GM12878 (cell line): ENCODE measurements at places on chromosomes 7 and 10.

DNA sequence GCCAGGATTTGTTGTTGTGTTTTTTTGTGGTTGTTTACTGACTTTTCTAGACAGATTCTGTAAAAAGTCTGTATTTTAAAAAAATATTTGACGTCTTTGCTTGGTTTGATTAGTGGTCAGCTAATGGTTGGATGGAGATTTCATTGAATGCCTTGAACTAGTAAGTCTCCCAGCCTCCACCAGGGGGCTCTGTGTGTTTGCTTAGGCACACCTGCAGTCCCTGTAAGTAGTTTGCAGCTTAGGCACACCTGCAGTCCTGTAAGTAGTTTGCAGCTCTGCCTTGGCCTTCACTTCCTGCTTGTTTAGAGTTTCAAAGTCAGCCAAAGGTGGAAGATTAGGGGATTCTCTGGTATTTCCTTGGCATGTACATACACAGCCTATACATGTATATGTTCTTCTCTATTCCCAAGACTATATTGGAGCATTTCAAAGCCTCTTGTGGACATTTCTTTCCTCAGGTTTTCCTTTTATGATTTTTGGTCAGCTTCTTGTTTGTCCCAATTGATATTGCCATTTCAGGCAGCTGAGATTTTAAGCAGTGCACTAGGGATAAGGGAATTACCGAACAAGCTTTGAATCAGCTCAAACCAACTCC is 101.6 kb downstream of the CCSER2 start:
- H3K4me3 ChIP-seq: no peak overlapping the region
- no peak overlapping the region for H3K27ac ChIP-seq
- H3K36me3 ChIP-seq: no peaks in the 10 kb centered on the region
- no peaks in the 10 kb centered on the region for H3K27me3 ChIP-seq

GRCh38 chr7:26071622-26072456 is 80.2 kb upstream of the NFE2L3 start:
- no peak overlapping the region for H3K4me3 ChIP-seq
- no peak overlapping the region for H3K27ac ChIP-seq
- DNase-seq: no peak

- no peaks in the 10 kb centered on the region for H3K27me3 ChIP-seq
- no peak for DNase-seq
- H3K4me3 ChIP-seq: no peak overlapping the region
- no peaks in the 10 kb centered on the region for H3K36me3 ChIP-seq
Measured at GRCh38 chr7:155212301-155213015, 85.2 kb upstream of the INSIG1 start.

- H3K27me3 ChIP-seq: no peaks in the 10 kb centered on the region
- no peak overlapping the region for H3K27ac ChIP-seq
- peaks cover 19% of the 10 kb centered on the region for H3K4me1 ChIP-seq
- no peaks in the 10 kb centered on the region for H3K36me3 ChIP-seq
Measured at GRCh38 chr10:22365644-22366434, 20.5 kb downstream of the SPAG6 start.

- DNase-seq: no peak
- H3K4me1 ChIP-seq: no peaks in the 10 kb centered on the region
- H3K36me3 ChIP-seq: no peaks in the 10 kb centered on the region
Measured at GRCh38 chr7:14691597-14692203, 210.9 kb downstream of the DGKB start.

- no peak overlapping the region for H3K4me3 ChIP-seq
- H3K4me1 ChIP-seq: no peaks in the 10 kb centered on the region
- no peaks in the 10 kb centered on the region for H3K27me3 ChIP-seq
- DNase-seq: no peak
Measured at GRCh38 chr10:35416619-35417312, 80.5 kb downstream of the CCNY start.

DNA sequence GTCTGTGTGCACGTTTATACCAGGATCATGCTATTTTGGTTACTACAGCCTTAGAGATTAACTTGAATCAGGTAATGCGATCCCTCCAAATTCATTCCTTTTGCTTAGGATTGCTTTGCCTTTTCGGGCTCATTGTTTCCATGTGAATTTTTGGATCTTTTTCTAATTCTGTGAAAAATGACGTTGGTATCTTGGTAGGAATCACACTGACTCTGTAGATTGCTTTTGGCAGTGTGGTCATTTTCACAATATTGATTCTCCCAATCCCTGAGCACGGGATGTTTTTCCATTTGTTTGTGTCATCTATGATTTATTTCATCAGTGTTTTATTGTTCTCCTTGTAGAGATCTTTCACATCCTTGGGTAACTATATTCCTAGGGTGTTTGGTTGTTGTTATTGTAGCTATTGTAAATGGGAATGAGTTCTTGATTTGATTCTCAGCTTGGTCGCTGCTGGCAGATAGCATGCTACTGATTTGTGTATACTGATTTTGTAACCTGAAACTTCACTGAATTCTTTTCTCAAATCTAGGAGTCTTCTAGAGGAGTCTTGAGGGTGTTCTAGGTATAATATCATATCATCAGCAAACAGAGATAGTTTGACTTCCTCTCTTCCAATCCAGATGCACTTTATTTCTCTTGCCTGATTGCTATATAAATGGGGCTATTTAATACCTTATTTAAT is 18.2 kb downstream of the SNX8 start:
- peaks cover 37% of the 10 kb centered on the region for H3K4me1 ChIP-seq
- peak overlapping the region; percentile 47 for H3K4me3 ChIP-seq
- DNase-seq: no peak
- H3K27me3 ChIP-seq: no peaks in the 10 kb centered on the region
- H3K36me3 ChIP-seq: 0 out of 2 replicates have a peak, but pooled peaks cover 3% of the 10 kb centered on the region
- peak overlapping the region; percentile 64 for H3K27ac ChIP-seq

DNA sequence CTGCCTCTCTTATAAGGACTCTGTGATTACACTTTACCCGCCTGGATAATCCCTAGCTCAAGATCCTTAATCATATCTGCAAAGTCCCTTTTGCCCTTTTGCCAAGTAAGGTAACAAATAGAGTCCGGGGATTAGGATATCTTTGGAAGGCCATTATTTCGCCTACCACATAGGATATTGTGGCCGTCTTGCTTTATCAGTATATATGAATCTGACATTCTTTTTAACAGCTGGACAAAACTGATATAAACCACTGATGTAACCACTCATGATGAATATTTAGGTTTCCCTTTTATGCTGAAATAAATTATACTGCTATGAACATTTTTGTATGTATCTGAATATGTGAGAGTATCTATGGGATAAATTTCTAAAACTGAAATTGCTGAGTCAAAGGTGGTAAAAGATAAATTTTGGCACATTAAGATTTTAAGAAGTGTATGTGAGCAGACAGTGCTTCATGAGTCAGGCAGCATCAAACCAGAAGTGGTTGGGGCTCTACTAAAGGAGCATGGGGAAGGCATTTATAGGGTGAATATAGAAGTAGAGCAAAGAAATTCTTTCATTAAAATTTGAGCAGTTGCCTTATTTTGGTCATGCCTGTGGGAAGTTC is 44.7 kb downstream of the AVL9 start:
- H3K4me1 ChIP-seq: no peaks in the 10 kb centered on the region
- H3K27ac ChIP-seq: no peak overlapping the region
- H3K27me3 ChIP-seq: no peaks in the 10 kb centered on the region
- no peak for DNase-seq
- H3K36me3 ChIP-seq: peaks cover 2% of the 10 kb centered on the region; the same call in 1 of the 2 replicates

DNA sequence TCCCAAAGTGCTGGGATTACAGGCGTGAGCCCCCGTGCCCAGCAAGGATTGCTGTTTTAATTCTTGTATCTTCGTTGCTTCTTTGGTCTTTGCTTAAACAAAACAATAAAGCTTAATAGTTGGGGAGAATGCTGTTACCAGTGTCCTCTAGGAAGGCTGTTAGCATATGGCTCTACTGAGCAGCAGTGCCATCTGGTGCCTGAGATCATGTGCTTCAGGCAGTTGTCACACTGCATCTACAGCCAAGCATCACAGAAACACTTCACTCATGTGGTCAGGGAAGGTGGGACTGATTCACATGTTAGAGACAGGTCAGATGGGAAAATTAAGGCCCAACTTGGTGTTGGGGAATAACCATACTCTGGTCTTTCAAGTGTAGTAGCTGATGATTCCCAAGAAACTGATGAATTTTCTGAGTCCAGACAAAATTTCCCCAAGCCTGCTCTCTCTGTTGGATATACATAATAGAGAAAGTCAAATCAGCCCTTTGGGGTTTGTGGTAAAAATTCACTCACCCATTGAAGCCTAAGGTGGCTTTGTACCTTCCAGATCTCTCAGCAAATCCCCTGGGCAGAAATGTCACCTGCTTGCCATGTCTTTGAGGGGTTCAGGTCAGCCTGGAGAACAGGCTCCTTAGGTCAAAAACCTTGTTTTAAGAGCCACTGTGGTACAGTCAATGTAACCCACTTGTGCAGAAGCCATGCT is 28.4 kb downstream of the UBE2D4 start:
- DNase-seq: peak; percentile 7
- peaks cover 14% of the 10 kb centered on the region; the same call in 1 of the 2 replicates for H3K36me3 ChIP-seq
- H3K27me3 ChIP-seq: no peaks in the 10 kb centered on the region
- H3K27ac ChIP-seq: no peak overlapping the region

DNA sequence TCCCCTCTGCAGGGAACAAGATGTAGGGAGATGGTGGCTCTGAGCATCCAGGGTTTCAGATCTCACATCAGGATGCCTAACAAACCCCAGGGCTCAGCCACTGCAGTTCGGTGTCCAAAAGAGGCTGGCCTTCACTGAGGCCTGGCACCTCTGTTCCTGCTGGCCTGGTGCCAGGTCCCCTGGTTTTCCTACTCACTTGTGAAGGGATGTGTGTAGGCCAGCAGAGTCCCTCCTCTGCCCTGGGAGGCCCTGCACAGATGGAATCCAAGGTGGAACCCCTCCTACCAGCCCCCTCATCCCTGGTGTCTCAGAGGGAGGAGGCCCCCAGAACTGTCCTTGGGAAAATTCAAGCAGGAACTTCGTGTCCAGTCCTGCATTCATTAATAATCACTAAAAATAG is 260.6 kb downstream of the CCSER2 start:
- DNase-seq: no peak
- H3K27me3 ChIP-seq: peaks cover 1% of the 10 kb centered on the region; the same call in 1 of the 2 replicates
- H3K4me3 ChIP-seq: no peak overlapping the region
- no peaks in the 10 kb centered on the region for H3K4me1 ChIP-seq
- no peak overlapping the region for H3K27ac ChIP-seq
